ENCODE measurements at places on chromosomes 2 and 18. TPM values are rescaled to one million over a fixed set of nuclear protein-coding genes. Genes with fewer than 3 reads are reported as not detected.

The REG3G gene
- not detected for total RNA-seq

The LIMS2 gene
- 3.3 TPM for total RNA-seq

The HOXD3 gene
- total RNA-seq = not detected

The KLHL30 gene
- total RNA-seq = not detected

The CAPN14 gene
- total RNA-seq = 2.8 TPM

- DNase-seq = no peak
Observed at GRCh38 chr2:11122380-11122779, 32.9 kb upstream of the SLC66A3 start.

DNA sequence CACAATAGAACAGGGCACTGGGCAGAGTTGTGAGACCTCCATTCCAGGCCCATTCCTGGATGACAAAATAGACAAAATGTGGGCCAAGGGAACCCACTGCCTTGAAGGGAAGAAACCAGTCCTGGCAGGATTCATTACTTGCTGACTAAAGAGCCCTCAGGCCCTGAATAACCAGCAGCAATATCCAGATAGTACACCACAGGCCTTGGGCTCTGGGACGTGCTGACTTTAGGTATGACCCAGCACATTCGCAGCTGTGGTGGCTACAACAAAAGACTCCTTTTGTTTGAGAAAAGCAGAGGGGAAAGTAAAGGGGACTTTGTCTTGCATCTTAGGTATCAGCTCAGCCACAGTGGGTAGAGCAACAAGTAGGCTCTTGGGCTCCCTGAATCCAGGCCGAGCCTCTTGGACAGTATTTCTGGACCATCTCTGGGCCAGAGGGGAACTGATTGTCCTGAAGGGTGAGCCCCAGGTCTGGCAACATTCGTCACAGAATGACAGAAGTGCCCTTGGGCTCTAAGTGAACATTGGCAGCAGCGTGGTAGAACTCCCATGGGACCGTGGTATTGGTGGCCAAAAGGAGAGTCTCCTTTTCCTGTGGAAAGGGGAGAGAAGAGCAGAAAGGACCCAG is 89.9 kb upstream of the CD226 start:
- no peak for DNase-seq

DNA sequence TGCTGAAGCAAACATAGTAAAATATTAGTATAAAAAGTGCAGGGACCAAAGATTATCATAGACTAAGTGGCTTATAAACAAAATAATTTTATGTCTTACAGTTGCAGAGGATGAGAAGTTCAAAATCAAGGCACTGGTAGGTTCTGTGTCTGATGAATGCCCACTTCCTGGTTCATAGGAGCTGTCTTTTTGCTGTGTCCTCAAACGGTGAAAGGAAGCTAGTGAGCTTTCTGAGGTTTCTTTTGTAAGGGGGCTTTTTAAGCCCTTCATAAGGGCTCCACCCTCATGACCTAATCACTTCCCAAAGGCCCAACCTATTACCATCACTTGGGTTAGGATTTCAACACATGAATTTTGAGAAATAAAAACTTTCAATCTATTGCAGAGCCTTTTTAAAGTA is 946.7 kb upstream of the ACVR2A start:
- DNase-seq = no peak

GRCh38 chr2:32565902-32566301 is 61.9 kb upstream of the TTC27 start:
- DNase-seq = no peak

GRCh38 chr18:55443776-55444175 is 144.2 kb downstream of the TCF4 start:
- DNase-seq = no peak

GRCh38 chr2:165448406-165448805 is 21.1 kb upstream of the CSRNP3 start:
- no peak for DNase-seq

DNA sequence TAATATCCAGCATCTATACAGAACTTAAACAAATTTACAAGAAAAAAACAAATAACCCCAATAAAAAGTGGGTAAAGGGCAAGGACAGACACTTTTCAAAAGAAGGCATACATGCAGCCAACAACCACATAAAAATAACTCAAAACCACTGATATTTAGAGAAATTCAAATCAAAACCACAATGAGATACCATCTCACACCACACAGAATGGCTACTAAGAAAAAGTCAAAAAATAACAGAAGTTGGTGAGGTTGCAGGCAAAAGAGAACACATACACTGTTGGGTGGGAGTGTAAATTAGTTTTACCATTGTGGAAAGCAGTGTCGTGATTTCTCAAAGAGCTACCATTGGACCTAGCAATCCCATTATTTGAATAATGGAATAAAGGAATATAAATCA is 1973.9 kb upstream of the LRRTM1 start:
- DNase-seq = no peak

DNA sequence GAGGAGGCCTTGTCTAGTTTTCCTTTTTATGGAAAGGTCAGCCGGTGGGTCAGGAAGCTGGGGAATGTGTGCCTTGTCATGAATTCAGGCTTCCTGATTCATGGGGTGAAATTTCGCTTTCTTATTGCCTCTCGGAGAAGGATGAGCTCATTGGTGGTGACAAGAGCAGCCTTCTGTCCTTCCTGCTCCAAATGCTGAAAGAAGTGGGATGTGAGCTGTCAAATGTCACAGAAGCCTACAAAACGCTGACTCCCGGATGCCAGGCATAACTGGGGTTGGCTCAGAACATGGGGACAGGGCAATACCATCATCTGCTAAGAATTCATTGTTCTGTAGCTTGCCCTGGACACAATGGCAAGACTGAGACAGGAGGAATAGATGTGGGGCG is 55.8 kb upstream of the FAM136A start:
- no peak for DNase-seq
